ENCODE measurements at places on chromosomes 11 and 22.

DNA sequence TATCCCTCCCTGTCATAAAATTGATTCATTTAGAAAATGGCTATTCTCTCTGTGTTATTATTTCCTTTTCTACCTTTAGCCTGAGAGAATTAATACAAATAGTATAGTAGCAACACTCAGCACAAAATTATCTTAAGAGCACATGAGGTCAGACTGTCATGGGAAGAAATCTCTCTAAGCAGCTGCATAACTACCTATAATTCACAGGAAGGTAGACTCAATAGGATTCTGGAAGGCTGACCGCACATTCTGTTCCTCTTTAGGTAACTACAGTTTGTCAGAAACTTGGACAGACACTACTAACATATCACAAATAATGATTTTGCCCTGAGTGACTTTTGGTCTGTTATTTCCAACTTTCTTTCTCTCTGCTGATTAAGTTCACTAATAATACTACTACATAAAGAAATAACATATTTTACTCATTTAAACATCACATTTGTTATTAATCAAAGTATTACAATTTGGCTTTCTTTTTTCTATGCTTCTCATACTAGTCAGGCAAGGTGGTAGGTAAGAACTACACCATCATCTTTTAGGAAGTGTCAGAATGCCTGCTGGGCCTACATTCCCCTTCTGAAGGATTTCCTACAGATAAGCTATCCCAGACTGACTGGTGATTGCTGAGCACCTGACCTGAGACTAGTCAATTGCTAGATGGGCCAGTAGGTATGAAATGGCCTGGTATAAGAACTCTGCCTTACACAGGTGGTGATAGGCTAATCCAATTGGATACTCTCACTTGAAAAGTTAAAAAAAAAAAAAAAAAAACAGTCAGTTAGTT, 325.1 kb downstream of the DLG2 start:
- DNase-seq, result no peak

DNA sequence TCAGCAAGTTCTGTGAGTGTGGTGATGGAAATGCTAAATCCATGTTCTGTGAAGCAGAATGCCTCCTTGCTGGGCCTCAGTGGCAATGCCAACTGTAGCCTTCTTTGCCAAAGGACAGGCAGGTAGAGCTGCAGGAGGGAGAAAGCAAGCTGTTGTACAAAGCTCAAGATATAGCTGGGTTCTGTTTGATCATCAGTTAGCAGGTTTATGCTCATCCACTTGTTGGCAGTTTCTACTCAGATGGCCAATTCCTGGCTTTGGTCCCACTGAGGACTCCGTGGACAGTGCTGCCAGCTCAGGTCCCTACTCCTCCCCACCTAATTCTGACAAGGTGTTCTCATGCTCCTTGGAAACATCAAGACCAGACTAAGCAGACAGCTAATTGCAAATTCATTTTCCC, 65.1 kb downstream of the PRSS23 start:
- no peak for DNase-seq

DNA sequence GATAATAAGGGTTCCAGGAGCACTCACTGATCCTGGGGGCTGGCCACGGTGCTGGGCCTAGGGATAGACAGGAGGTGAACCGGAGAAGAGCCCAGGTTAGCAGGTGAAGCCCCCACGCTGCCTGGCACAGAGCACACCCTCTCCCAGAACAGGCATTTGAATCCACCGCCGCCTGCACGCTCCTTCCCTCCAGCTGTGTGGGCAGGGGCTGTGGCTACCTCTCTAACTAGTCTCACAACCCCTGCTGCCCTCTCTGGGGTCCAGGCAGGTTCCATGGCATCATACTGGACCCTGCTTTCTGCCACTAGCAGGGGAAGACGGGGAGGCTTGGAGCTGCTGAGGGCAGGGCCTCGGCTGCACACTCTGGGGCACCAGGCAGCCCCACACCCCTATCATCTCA, 358.0 kb downstream of the CTTN start:
- no peak for DNase-seq

GRCh38 chr22:35324762-35325161, 25.1 kb downstream of the TOM1 start:
- DNase-seq, result no peak

DNA sequence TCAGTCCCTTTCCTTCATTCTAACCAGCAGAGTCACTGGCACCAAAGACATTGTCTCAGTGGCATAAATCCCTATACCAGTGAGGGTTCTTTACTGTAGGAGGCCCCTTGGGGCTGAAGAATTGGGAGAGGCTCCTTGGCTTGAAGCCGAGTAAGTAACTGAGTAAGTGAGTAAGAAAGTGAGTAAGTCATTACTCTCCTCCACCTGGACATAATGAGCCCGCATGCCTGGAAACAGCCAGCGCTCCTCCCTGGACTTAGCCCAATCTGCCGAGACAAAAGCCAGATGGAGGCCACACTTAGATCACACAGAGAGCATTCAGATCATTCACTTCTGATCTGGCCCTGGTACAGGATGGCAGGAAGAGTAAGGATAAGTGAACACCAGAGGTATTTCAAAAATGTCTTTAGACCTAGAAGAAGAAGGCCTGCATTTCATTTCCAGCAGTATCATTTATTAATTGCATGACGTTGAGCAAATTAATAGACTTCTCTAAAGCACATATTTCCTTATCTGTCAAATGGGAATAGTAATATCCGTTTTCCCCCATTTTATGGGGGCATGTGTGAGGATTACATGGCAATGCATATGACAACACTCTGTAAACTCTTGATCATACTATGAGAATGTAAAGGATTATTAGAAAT, 8.2 kb upstream of the MICAL3 start:
- DNase-seq, result peak; percentile 74

- peak; percentile 47 for DNase-seq
Measured at GRCh38 chr11:11993839-11994238, 14.6 kb downstream of the DKK3 start.

DNA sequence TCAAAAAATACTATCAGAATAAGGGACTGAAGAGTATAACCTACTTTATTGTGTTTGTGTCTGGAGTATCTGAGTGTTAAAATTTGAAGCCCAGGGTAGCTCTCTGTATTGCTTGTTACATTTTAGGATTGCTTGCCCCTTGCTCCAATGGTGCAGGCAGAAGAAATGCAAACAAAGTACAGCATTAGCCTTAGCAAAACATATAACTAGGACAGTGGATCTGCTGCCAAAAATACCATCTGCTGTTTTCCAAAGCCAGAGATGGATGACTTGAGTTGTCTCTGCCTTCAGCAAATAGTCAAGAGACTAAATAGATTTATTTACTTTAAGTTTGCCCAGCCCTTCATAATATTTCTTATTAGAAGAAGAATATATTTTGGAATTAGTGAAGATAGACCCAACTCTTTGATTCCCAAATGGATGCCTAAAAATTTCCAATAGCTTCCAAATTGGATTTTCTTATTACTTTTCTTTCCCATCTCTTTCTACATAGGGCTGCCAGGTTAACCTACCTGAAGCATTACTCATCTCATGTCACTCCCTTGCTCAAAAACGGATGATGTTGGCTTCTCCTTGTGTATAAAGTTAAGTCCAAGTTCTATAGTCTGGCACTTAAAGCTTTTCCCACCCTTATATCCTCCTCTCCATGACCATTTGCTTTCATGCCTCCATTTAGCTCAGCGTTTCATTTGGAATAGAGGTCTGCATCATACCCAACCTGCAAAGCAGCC, 66.3 kb downstream of the LDLRAD3 start:
- DNase-seq, result no peak

- DNase-seq, result no peak
Measured at GRCh38 chr22:30344447-30345200, 12.1 kb downstream of the SF3A1 start.

GRCh38 chr11:127996825-127997224, 590.5 kb downstream of the ETS1 start:
- no peak for DNase-seq

GRCh38 chr11:26909515-26909914, 84.4 kb upstream of the FIBIN start:
- no peak for DNase-seq

GRCh38 chr11:47083913-47084312, 92.8 kb downstream of the ARFGAP2 start:
- no peak for DNase-seq

GRCh38 chr11:120882175-120882574, 141.7 kb upstream of the TBCEL start:
- DNase-seq, result no peak

DNA sequence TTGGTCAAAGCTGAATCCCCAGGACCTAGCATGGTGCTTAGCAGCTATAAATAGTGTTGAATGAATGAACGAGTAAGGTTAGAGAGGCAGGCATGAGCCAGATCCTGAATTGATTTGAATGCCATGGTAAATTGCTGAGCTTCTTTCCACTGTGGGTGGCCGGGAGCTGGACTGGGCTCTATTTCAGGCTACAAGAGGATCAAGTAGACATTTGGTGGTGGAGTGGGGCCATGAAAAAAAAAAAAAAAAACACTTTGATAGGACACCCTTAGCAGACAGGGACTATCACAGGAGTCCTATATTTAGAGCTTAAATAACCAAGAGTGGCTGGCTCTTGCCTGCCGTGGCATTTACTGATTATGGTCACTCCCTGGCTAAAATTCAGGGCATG, 77.6 kb downstream of the MIAT start:
- no peak for DNase-seq

DNA sequence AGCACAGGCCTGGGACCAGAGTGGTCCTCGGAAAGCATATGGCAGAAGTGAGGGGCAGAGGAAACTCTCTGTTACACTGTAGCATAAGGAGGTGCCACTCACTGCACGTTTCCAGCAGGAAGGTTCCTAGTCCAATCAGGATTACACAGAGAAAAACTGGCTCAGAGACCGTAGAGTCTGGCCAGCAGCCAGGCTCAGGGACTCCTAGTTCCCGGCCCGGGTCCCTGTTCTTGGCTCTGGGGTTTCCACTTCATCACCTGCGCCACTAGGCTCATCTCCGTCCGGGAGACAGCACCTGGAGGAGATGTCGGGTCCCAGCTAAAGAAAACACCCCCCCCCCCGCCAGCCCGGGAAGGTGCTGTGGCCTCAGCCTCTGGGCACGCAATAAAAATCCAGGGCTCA, 1.1 kb downstream of the TTLL12 start:
- DNase-seq, result peak; percentile 29

DNA sequence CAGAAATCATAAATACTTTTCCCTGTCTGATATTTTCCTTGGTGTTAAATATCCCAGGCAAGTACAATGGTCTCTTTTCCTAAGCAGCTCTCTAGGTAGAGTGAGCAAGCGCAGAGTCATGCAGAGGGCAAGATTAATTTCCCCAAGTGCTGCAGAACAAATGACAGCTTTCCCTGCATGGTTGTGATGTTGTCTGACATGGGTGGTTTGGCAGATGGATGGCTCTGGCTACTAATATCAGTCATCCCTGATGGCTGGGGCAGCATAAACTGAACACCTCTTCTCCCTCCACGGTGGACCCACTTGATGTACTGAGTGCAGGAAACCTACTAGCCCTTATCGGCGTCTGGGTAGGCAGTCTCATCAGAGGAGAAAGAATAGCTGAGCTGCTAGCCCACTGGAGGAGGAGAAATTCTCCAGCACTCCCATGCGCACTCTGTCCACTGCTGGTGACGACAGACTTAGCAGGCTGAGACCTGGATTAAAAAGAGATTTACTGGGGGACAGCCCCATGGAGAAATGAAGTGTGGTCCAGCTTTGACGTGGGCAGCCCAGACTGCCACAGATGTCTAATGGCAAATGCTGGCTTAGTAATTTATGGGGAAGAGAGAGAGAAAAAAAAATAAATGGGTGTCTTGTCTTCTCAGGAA, 202.9 kb downstream of the DBX1 start:
- DNase-seq, result no peak

GRCh38 chr11:13384908-13385640, 77.9 kb downstream of the BTBD10 start:
- DNase-seq, result peak; percentile 20

GRCh38 chr11:61058583-61059259, 43.6 kb upstream of the CD5 start:
- no peak for DNase-seq

DNA sequence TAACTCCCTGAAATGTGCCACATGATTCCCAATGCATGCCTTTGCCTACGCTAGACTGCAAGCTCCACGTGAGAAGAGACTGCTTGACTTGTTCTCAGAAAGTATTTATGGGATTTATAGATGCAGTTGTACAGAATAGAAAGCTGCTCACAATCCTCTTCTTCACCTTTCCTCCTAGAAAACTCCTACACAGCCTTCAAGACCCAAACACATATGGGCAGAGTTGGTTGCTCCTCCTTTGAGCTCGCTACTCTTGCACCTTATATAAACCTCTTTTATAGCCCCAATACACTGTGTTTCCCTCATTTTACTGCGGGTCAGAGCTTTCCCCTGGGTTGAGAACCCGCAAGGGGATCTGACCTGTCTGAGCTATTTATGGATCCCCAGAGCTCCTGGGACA, 16.4 kb downstream of the C1QTNF6 start:
- no peak for DNase-seq

GRCh38 chr11:128040603-128041002, 546.8 kb downstream of the ETS1 start:
- DNase-seq, result no peak

DNA sequence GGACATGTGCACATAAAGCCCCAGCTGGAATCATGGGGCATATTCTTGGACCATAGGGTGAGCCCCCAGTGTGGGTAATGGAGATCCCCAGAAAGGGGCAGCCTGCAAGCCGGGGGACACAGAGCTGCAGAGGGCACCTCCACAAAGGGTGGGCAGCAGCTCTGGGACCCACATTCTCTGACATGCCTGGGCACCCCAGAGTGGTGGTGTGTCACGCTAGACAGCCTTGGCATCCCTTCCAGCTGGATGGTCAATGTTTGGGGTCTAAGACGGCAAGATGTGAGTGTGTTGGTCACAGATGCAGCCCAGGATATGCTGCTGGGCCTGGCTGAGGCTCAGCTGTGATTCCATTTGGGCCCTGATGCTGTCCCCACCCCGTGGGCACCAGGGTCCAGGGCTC, 9.7 kb downstream of the ADORA2A start:
- DNase-seq, result no peak

- DNase-seq, result peak; percentile 41
Measured at GRCh38 chr11:74311352-74311926, at the start of gene P4HA3. Gene P4HA3, minus strand, starts transcription at chr11:74311640. Its CDS starts 29 bp downstream, at chr11:74311611.

- no peak for DNase-seq
Measured at GRCh38 chr11:15905366-15906104, 450.8 kb downstream of the SOX6 start.

- DNase-seq, result peak; percentile 18
Measured at GRCh38 chr11:134863294-134863693, 451.3 kb upstream of the B3GAT1 start.

DNA sequence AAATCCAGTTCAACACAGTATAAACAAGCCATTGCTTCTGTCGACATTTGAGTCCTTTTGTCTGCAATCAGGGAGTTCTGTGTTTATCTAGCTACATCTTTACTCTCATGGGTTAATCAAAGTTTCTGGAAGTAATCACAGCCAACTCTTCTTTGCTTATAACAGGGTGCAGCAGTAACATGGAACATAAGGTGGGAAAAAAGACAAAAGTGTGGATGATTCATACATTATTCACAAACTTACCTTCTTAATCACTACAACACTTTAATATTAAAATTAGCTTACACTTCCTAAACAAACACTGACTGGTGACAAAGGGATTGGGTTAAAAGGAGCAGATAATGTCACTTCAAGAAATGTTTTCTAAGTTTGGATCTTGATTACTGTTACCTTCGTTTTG, 44.7 kb downstream of the SNX19 start:
- DNase-seq, result no peak
